ENCODE measurements at places on chromosomes 12 and 14. TPM values are rescaled to one million over a fixed set of nuclear protein-coding genes. Genes with fewer than 3 reads are reported as not detected.

- H3K4me1 ChIP-seq: peaks cover 20% of the 10 kb centered on the region
- H3K27ac ChIP-seq: peak within 1 kb of the TSS; percentile 18
- peak; percentile 73 for DNase-seq
- H3K36me3 ChIP-seq: peaks cover 3% of the 10 kb centered on the region
Measured at GRCh38 chr12:54032627-54033100, at the start of gene HOXC5. Gene HOXC5 (plus strand): TSS chr12:54033050. CDS start chr12:54033123, 73 bp downstream.

GRCh38 chr12:121794534-121795033 lies 1.1 kb upstream of the RHOF start:
- H3K36me3 ChIP-seq: peaks cover 41% of the 10 kb centered on the region
- H3K4me1 ChIP-seq: peaks cover 59% of the 10 kb centered on the region
- no peaks in the 10 kb centered on the region for H3K27me3 ChIP-seq
- peak overlapping the region; percentile 88 for H3K4me3 ChIP-seq
- peak overlapping the region; percentile 94 for H3K27ac ChIP-seq

DNA sequence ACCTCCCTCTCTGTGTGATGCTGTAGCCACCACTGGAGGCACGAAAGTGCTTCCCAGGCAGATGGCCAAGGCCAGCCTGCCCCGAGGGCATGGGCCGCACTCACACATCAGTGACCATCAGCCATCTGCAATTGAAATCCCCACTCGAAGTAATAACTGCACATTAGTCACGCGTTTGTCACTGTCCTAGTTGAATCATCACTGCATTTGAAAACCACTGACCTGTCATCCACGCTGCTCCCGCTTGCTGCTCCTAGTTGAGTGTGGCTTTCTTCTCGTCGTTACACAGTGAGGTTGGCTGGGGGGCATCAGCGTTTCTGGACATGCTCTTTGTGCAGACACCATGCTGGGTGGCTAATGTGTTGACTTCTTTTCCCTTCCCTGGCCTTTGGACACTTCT lies 176.1 kb downstream of the ADGRD1 start:
- H3K36me3 ChIP-seq: no peaks in the 10 kb centered on the region
- no peaks in the 10 kb centered on the region for H3K27me3 ChIP-seq
- H3K27ac ChIP-seq: no peak overlapping the region
- H3K4me1 ChIP-seq: no peaks in the 10 kb centered on the region
- no peak overlapping the region for H3K4me3 ChIP-seq

GRCh38 chr12:11397366-11397765 lies 2.0 kb upstream of the PRB2 start:
- DNase-seq: no peak
- H3K4me1 ChIP-seq: no peaks in the 10 kb centered on the region
- no peak overlapping the region for H3K4me3 ChIP-seq
- peaks cover 3% of the 10 kb centered on the region for H3K27me3 ChIP-seq

DNA sequence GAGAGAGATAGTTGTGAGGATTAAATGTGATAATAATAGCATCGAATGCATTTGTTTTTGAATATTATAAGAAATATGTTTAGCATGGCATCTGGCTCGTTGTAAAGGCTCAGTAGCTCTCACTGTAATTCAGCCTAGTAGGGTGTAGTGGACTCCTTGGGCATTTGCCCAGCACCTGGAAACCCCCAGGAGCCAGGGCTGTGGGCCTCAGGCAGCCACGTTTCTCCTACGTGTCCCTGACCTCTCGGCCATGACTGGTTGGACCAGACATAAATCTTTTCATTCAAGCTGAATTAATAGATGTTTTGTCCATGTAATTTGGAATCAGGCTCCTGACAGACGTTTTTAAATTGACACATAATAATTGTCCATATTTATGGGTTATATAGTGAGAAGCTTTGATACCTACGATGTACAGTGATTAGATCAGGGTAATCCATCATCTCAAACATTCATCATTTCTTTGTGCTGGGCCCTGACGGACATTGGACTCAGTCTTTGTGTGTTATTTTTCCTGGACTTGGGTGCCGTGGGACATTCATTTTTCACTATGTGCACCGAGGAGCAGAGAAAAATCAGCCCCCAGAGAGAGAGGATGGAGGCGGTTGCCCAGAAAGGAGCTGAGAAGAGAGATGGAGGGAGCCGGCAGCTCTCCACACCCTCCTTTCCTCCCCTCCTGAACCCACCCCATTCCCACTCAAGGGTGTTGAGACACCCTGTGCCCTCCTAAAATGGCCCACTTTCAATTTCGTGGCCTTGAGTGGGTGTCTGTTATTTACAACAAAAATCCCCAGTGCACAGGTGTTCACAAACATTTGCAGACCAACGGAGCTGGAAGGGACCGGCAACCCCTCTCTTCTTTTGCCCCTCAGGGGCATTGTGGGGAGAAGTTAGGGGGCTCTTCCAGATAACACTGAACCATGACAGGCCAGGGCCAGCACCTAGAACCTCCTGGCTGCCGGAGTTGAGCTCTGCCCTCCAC lies 296.4 kb downstream of the DPF3 start:
- no peaks in the 10 kb centered on the region for H3K36me3 ChIP-seq
- peaks cover 16% of the 10 kb centered on the region for H3K27me3 ChIP-seq
- DNase-seq: no peak
- no peak overlapping the region for H3K27ac ChIP-seq
- H3K4me3 ChIP-seq: no peak overlapping the region
- peaks cover 29% of the 10 kb centered on the region for H3K4me1 ChIP-seq

DNA sequence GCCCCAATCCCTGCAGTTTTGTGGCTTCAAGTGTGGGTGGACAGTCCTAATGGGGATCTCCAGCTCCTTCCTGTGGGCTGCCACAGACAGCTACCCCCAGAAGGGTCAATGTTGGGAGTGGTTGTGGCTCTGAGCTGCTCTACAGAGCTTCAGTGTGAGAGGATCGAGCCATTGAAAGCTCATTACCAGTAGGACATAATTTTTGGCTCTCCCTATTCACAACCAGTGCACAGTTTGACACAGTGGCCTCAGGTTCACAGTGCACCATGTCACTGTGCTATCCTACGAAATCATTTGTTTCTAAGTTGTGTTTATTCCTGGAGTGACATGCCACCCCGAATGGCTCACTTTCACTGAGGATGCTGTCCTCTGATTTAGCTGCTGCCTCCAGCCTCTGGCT lies 22.8 kb downstream of the TMBIM6 start:
- peaks cover 56% of the 10 kb centered on the region for H3K4me1 ChIP-seq
- H3K27ac ChIP-seq: peak overlapping the region; percentile 95
- peaks cover 44% of the 10 kb centered on the region for H3K36me3 ChIP-seq
- H3K27me3 ChIP-seq: no peaks in the 10 kb centered on the region

DNA sequence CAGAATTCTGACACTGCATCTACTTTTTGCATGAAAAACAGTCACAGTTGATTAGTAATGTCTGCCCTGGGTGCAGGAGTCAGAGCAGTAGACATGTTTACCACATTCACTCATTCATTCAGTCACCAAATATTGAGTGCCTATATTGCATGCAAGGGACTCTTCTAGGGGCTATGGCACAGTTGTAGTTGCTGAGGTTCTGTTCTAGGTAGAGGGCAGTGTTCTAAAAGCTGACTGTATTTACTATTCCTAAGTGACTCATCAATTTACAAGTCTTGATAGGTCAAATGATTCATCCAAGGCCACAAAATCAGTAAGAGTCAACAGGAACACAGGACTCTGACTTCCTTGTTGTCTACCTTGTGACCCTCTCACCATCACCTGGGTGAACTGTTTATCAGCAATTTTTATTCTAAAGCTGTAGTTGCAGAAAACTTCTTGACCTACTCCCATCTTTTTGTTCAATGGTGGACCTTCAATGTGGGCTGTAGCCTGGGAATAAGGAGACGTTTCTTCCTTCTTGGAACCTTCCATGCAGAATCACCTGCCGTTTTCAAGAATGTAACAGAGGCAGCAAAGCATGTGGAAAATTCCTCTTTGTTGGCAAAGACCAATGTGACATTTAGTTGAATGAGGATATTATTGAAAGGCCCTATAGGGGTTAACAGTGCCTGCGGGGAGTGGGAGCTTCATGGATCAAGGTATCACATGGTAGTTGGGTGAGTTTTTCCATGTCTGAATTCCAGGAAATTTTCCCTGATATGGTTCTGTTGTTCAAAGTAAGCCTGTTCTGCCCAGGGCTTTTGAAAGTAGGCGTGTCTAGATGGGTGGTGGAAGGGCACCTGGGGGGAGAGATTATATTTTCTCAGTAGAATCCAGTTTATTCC lies 223.2 kb downstream of the KTN1 start:
- H3K27ac ChIP-seq: peak overlapping the region; percentile 81
- H3K4me1 ChIP-seq: peaks cover 67% of the 10 kb centered on the region
- no peak overlapping the region for H3K4me3 ChIP-seq
- peak; percentile 54 for DNase-seq

DNA sequence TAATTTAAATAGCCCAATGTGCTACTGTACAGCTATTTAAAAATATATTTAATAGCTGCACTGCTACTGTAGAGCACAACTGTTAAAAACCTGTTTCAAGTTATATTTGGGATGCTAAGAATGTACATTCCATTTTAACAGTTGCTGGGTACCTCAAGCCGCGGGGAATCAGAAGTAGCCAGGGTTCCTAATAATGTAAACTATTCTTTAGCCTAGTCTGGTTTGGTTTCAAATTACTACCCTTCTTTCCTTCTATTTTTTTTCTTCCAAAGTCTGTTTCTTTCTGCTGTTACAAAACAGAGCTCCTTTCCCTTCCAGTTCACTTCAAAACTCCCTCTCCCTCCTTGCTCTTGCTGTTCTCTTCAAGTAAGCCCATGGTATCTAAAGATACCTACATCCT lies 21.3 kb downstream of the SCAF11 start:
- no peak overlapping the region for H3K4me3 ChIP-seq
- H3K4me1 ChIP-seq: peaks cover 59% of the 10 kb centered on the region
- no peak for DNase-seq
- peaks cover 34% of the 10 kb centered on the region for H3K36me3 ChIP-seq

GRCh38 chr12:41437563-41437962 lies 249.4 kb downstream of the PDZRN4 start:
- no peaks in the 10 kb centered on the region for H3K4me1 ChIP-seq
- DNase-seq: no peak
- no peaks in the 10 kb centered on the region for H3K36me3 ChIP-seq
- H3K27me3 ChIP-seq: no peaks in the 10 kb centered on the region

DNA sequence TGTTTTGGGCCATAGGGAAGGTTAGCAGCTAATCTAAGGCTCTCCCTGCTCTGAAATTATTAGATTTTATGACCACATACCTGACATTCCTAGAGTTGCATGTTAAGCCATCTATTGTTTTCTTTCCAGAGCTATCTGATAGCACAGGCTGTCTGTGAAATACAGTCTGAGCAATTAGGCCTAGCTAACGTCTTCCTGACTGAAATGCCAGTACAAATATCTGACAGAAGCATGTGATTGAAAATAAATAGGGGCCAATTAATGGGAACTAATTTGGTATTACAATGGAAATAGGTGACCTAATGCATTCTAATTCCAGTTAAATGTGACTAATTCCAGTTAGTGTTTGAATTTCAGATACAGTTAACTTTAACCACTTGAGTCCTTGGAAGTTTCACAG lies 115.2 kb downstream of the C12orf75 start:
- H3K27ac ChIP-seq: no peak overlapping the region
- peaks cover 20% of the 10 kb centered on the region for H3K27me3 ChIP-seq
- DNase-seq: no peak

DNA sequence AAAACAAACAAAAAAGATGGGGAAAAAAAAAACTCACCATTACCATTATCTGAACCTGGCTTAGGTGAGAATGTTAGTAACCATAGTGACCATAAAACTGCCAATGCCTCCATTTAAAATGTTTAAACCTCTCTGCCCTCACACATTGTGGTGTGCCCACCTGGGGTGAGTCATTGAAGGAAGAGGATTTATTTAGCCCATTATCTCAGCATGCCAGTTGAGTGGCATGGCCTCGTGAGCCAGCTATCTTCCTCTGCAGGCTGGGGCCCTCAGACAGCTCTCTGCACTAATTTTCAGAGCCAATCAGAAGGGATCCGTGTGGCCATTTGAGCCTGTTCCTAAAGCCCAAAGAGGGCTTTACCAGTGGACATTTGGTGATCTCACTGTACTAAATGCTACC lies 81.8 kb upstream of the CCDC198 start:
- H3K36me3 ChIP-seq: no peaks in the 10 kb centered on the region
- no peak overlapping the region for H3K27ac ChIP-seq
- no peak overlapping the region for H3K4me3 ChIP-seq
- H3K27me3 ChIP-seq: no peaks in the 10 kb centered on the region

- H3K27me3 ChIP-seq: no peaks in the 10 kb centered on the region
- DNase-seq: peak; percentile 46
- peaks cover 35% of the 10 kb centered on the region for H3K4me1 ChIP-seq
- H3K27ac ChIP-seq: no peak overlapping the region
Measured at GRCh38 chr14:35369701-35370191, 34.8 kb downstream of the NFKBIA start.

DNA sequence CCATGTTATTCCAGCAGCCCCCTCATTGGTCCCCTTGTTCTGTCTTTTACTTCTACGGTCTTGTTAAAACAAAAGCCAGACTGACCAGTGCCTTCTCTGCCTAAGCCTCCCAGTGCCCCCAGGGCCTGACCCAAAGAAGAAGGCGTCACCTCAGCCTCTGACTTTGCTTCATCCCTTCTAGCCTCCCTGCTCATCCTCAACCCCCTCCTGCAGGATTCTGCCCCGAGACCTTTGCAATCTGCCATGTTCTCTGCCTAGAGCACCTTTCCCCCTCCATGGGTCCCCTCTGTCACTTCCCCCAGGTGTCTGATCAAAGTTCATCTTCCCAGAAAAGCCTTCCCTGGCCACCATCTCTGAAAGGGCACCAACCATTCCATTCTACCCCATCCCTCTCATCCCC lies 7.9 kb upstream of the RBM19 start:
- peaks cover 22% of the 10 kb centered on the region for H3K27me3 ChIP-seq
- H3K27ac ChIP-seq: no peak overlapping the region
- no peaks in the 10 kb centered on the region for H3K36me3 ChIP-seq
- no peak for DNase-seq
- H3K4me1 ChIP-seq: no peaks in the 10 kb centered on the region

REP15 gene
- total RNA-seq: not detected

DPF3 gene
- 0.24 TPM for total RNA-seq

CELA1 gene
- total RNA-seq: not detected

B4GALNT1 gene
- total RNA-seq: 1.7 TPM

HELB gene
- total RNA-seq: 20.8 TPM

ART4 gene
- not detected for total RNA-seq

Measured in activated CD4-positive, alpha-beta memory T cell treated with anti-CD3 and anti-CD28 coated beads for 36 hours (primary cell).